ENCODE measurements at places on chromosomes 7 and 10.

DNA sequence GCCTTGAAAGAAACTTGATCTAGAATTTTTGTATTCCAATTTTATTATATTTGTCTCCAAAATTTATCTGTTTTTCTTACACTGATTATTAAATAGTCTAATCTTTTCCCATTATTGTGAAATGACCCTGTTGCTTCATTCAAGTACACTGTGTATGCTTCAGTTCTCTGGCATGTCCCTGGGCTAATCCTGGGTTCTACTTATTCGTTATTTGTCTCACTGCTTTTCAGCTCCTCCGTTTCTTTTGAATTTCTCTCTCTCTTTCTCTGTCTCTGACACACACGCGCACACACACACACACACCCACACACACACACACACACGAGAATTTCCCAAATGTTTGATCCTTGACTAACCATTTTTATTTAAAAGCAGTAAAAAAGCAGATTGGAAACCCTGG, 768.6 kb downstream of the NRG3 start:
- DNase-seq: no peak

DNA sequence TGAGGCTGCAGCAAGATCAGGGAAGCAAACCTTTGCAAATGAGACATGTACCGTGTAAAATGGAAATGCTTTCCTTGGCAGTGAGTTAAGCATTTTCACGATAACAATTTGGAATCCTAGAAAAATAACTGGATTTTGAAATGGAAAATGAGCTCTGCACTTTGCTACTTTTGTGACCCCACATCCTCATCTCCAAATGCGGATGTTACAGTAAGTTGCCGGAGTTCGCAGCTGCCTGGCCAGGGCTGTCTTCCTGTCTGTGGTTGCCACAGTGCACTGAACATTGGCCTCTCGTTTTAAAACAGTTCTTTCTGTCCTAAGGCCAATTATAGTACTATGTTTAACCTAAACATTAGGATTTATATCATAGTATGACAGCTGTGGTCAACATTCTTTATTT, 136.2 kb upstream of the FZD8 start:
- no peak for DNase-seq

DNA sequence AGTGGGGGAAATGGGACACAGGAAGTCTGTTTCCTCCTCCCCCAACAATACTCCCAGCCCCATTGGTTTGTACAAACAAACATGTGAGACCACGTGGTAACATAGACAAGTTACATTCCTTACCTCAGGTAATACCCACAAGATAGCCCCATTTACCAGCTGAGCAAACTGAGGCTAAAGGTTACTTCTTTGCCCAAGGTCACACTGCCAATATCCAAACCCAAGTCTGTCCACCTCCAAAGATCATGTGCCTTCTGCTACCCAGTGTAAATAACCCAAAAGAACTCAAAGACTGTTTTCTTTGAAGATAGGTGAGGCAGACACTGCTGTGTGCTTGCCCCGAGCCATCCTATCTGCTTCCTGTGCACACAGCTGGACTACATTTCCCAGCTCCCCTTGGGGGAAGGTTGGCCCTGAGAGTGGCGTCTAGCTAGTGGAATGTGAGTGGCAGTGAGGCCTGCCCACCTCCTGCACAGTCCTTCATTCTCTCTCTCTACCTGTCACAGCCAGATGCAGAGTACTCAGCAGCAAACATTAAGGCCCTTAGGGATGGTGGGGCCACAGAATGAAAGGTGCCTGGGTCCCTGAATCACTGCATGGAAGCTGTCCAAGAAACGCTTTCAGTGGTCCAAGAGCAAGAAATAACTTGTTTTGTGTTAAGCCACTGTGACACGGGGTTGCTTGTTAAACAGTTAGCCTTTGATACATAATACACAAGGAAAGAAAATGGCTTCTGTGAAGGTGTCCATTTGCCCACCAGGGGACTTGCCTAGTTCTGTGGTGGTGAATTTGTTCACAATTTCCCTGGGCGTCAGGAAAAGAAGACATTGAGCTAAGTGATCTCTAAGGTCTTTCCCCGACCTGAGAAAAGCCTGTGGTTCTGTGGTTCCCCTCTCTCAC, 257.7 kb upstream of the NFE2L3 start:
- peak; percentile 75 for DNase-seq

- no peak for DNase-seq
Observed at GRCh38 chr7:472640-472957, 47.0 kb downstream of the PDGFA start.

DNA sequence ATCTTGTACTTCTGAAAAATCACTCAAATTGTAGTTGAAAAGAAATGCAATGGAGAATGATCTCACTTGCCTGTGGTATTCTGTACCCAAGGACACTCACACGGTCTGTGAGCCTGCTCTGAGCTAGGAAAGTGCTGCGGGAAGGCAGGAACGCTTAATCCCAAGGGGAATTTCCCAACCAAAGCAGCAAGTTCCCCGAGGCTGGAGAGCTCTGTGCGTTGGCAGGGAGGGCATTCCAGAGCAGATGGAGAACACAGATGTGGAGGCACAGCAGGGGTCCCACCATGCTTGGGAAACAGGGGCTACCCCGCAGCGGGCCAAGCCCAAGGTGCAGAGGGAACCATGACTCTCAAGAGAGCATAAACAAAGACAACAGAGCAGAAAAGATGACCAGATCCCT, 13.6 kb downstream of the SVIL start:
- no peak for DNase-seq

- no peak for DNase-seq
Observed at GRCh38 chr7:26580064-26580591, 284.3 kb downstream of the SKAP2 start.

GRCh38 chr7:158432369-158433341, 155.0 kb downstream of the PTPRN2 start:
- DNase-seq: no peak

DNA sequence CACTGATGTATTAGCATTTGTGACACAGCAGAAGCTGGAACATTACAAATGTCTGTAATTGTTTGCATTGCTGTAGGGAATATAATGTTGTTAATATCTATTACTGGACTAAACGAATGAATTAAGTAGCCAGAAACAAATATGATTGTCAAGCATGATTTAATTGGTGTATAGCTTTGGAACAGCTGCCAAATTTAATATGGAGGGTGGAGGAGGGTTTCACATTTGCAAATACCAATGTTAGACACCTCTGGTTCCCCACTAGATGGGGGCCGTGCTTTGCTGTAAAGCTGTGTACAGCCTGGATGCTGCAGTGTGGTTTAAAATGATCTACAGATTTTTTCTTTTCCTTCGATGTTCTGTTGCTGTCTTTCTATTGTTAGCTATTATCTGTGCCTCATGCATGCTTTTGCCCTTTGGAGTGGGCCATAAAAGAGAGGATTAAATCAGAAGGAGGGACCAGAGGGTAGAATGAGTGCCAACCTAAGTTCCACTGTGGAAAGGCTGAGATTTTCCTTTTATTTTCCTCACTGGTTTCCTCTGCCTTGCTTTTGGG, 23.1 kb downstream of the DNAJB9 start:
- DNase-seq: no peak

- DNase-seq: no peak
Observed at GRCh38 chr7:123435080-123435700, 99.2 kb downstream of the IQUB start.

GRCh38 chr10:12387561-12388210, 38.3 kb downstream of the CAMK1D start:
- no peak for DNase-seq

DNA sequence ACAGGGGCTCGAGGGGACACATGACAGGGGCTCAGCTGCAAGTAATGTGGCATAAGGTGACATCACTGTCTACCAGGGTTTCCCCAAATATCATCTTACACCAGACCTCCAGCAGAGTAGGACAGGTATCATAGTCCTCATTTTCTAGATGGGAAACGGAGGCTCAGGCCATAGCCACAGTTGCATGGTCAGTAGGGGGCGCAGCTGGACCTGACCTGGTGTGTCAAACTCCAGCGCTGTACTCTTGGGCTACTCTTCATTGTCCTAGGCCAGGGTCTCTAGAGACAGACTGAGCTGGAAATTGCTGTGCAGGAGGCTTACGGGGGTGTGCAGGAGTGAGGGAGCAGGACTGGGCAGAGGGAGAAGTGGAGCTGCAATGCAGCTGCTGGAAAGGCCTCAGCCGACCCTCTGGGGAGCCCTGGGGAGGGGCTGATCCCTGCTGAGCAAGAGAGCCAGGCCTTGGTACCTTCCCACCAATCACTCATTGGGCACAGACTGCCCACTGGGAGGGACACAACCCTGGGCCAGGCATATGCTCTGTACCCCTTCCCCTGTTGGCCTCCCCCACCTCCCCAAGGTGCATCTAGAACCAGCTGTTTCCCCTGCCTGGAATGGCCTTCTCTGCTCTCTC, 89.9 kb downstream of the CDH23 start:
- peak; percentile 79 for DNase-seq

DNA sequence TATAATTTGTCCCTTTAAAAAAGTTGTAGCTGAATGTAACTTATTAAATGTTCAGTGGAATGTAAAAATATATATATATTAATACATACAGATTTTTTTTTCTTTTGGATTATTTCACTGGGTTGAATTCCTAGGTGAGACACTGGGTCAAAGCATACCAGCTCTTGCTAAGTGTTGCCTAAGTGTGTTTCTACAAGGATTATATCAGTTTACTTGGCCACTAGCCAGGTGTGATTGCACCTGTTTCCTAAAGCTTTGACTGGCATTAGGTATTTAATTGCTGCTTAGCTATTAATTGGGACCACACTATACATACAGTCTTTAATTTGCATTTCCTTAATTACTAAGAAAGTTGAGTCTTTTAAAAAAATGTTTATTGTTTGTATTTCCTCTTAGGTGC, 5.5 kb upstream of the ELOVL3 start:
- DNase-seq: no peak

DNA sequence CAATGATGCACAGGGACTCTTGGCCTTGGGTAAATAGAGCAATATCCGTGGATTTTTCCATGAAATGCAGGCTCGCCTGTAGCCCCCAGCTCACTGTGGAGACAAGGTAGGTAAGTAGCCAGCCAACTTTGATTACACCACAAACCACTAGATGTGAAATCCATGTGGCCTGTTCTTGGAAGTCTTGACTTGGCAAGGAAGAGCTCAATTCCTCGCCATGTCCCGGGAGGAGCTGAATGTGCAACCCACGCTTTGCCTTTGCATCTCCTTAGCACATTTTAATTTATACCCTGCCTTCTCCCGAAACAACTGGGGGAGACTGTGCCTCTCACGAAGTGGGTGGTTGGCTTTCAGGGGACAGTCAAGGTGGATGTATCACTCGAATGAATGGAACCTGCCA, 347.7 kb upstream of the MKI67 start:
- no peak for DNase-seq

- no peak for DNase-seq
Observed at GRCh38 chr10:76149182-76149581, 717.8 kb downstream of the LRMDA start.

- DNase-seq: no peak
Observed at GRCh38 chr7:38410056-38410455, 136.6 kb upstream of the TARP start.

DNA sequence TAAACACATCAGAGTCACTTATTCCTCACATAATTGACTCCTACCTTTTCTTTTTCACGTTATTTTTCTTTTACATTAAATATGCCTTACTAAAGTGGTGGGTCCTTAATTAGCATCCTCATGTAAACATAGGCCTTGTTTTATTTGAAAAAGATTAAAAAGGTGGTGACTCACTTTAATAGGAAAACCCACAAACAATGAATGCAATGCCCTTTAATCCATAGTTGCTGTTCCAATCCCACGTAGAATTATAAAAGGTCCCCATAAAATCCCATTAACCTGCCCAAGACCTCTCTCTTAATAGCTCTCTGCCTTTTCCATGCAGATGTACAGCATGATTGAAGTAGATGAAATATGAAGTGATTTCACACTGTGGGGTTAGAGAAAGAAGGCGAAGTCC, 32.2 kb downstream of the SLC16A12 start:
- DNase-seq: no peak

- peak; percentile 95 for DNase-seq
Observed at GRCh38 chr10:69315610-69316312, 37.5 kb downstream of the HK1 start.

- DNase-seq: no peak
Observed at GRCh38 chr7:132373879-132374278, 202.4 kb downstream of the PLXNA4 start.

- DNase-seq: no peak
Observed at GRCh38 chr7:4689668-4690067, 7.6 kb downstream of the FOXK1 start.

DNA sequence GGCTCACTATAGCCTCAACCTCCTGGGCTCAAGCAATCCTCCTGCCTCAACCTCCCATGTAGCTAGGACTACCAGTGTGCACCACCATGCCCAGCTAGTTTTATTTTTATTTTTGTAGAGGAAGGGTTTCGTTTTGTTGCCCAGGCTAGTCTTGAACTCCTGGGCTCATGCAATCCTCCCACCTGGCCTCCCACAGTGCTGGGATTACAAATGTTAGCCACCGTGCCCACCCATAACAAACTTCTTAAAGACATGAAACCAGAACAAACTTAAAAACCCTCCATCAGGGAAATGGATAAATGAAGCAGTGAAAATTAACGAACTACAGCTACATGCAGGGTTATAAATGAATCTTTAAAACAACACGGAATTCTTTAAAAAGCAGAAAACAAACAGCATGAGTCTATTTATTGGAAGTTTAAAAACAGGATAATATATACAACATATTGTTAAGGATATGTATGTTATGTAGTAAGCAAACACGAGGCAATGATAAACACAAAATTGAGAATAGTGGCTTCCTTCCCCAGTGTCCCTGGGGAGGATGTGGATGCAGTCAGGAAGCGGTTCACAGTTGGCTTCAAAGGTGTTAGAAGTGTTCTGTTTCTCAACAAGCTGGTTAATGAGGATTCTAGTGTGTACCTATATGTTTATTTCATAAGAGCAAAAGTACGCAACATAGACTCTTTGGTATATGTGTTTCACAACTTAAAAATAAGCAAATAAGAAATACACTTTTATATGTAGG, 128.2 kb upstream of the IMMP2L start:
- DNase-seq: no peak

GRCh38 chr7:151252961-151253711, 4.6 kb upstream of the SMARCD3 start:
- no peak for DNase-seq

- DNase-seq: no peak
Observed at GRCh38 chr10:127907411-127908105, 655 bp downstream of the PTPRE start.
